ENCODE measurements at places on chromosomes 2 and 18.

DNA sequence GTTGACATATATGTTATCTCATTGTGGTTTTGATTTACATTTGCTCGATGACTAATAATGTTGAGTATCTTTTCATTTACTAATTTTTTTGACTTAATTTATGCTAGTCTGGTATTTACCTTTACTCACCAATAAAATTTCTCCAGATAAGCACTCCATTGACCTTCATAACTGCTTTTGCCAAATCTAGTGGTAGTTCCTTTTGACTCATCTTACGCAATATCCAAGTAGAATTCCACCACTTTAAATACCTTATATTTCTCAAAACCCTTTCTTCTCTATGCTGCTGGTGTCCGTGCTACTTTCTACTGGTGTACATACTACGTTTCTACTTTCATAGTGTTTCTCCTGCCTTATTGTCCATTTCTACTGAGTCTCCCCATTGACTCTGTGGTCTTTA, 407.6 kb upstream of the SPHKAP start:
- DNase-seq = no peak

DNA sequence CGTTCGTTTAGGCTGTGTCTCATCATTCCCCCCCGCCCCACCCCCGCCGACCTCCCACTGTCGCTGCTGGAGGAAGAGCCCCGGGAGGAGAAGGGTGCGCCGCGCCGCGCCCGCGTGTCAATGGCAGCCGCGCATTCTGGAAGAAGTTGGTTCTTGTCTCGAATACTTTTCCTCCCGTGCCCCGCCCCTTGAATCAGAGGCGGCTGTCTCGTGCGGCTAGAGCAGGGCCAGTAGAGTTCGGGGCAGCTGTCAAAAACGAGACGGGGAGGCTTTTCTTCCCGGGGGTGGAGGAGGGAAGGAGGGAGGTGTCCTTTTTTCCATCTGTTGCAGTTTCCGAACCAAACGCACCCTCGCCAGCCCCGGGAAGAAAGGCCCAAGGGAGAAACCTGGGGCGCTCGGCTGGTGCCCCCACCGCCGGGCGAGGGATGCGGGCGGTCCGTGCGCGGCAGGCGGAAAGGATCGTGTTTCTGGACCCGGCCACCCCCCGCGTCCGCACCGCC, 410 bp upstream of the TGIF1 start:
- peak; percentile 92 for DNase-seq

DNA sequence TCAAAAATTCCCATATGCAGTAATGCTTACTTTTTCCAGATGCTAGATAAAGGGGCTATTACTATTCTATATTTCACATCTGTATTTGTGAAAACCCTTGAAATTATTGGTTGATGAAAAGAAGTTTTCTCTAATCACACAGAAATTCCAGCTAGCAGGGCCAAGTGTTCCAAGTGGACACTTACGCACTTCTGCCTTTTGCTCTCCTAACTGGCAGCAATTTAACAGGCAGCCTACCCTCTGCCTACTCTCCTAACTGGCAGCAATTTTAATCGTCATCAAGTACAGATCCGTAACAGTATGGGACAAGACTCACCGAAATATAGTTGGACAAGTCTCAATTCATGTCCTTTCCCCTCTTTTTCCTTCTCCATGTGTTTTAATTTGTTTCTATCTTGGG, 12.0 kb downstream of the LRRC30 start:
- DNase-seq = no peak

DNA sequence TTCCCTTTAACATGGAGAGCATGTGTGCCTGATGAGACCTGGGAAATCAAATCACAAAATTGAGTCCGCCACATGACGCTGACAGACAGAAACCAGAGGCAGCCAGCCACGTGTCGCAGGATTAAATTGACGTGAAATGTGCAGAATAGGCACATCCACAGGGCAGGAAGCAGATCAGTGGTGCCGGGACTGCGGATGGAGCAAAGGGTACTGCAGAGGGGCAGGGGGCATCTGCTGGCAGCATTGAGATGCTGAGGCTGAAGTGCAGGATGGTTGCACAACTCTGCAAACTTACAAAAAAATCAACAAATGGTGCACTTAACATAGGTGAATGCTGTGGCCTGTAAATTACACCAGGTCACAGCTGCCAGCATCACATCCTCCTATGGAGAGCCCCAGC, 48.2 kb upstream of the TUBA3E start:
- DNase-seq = no peak

- DNase-seq = no peak
Measured at GRCh38 chr18:62347089-62347506, 22.0 kb downstream of the TNFRSF11A start.

- no peak for DNase-seq
Measured at GRCh38 chr2:222074674-222075073, 224.1 kb downstream of the PAX3 start.
